NCI-H2227 treated with DMSO at 0.1 percent for 48 hours (cell line): ENCODE measurements at places on chromosomes 13 and 19.

GRCh38 chr19:7382694-7383093, 34.0 kb downstream of the ARHGEF18 start:
- no peak for DNase-seq

DNA sequence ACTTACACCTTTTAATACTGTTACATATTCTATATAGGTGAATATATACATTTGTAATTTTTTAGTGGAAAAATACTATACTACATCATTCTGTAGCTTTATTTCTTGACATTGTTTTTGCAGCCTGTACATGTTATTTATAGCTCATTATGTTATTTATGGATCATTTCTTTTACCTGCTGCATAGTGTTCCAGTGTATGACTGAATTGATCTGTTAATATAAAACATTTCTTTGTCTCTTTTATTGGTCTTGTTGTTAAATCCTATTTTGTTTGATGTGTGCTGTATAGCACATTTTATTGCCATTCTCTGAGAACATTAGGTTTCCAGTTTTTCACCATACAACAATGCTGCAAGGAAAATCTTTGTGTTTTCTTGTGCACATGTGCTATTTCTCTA, 2.4 kb downstream of the SETDB2 start:
- no peak for DNase-seq

DNA sequence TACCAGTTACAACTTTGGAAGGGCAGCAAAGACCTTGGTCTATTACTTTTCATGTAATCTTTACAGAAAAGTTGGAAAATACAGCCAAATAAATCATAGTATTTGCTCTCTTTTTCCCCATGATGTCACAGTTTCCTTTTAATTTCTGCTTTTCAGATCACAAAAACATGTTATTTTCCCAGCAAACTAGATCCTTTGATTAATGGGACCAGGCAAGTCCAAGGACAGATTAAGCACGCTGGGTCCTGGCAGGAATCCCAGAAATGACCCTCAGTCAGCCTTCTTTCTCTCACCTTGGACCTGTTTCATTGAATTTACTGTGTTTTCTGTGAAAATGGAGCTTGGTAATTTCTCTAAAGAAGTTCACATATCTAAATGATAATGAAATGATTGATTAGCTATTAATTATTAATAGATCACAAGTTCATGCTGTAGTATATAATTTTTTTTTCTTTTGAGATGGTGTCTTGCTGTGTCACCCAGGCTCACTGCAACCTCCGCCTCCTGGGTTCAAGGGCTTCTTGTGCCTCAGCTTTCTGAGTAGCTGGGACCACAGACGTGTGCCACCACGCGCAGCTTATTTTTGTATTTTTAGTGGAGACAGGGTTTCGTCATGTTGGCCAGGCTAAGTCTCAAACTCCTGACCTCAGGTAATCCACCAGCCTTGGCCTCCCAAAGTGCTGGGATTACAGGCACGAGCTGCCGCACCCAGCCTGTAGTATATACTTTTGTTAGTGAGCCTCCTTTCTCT, 16.0 kb downstream of the SPATA13 start:
- peak; percentile 13 for DNase-seq

DNA sequence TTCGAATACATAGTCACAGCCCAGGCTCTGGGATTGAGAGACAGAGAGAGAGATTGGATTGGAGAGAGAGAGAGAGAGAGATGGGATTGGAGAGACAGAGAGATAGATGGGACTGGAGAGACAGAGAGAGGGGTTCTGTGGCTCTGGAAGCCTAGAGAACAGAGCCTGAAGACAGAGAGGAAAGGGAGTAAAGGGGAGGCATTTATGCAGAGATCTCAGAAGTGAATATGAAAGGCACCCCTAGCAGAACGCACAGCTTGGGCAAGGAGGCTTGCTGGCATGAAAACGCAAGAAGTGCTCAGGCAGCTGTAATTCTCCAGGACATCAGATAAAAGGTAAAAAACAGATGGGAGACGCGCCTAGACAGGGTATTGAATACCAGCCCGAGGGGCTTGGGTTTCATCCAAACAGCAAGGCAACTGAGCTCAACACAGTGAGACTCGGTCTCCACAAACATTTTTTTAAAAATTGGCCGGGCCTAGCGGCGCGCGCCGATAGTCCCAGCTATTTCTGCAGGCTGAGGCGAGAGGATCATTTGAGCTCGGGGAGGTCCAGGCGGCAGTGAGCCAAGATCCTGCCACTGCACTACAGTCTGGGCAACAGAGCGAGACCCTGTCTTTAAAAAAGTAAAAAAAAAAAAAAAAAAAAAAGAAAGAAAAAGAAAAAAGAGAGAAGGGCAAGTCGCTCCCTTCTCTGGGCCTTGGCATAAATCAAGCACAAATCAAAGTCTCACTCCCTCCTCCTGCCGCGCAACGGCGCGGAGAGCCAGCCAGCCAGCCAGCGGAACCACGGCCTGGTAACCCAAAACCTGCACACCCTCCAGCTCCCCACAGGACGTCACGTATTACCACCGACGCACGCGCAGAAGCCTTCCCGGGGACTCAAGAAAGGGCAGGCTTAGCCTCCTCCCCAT, 774 bp upstream of the PPP2R1A start:
- DNase-seq: peak; percentile 17

GRCh38 chr19:44755219-44755618, 6.7 kb downstream of the BCL3 start:
- no peak for DNase-seq

DNA sequence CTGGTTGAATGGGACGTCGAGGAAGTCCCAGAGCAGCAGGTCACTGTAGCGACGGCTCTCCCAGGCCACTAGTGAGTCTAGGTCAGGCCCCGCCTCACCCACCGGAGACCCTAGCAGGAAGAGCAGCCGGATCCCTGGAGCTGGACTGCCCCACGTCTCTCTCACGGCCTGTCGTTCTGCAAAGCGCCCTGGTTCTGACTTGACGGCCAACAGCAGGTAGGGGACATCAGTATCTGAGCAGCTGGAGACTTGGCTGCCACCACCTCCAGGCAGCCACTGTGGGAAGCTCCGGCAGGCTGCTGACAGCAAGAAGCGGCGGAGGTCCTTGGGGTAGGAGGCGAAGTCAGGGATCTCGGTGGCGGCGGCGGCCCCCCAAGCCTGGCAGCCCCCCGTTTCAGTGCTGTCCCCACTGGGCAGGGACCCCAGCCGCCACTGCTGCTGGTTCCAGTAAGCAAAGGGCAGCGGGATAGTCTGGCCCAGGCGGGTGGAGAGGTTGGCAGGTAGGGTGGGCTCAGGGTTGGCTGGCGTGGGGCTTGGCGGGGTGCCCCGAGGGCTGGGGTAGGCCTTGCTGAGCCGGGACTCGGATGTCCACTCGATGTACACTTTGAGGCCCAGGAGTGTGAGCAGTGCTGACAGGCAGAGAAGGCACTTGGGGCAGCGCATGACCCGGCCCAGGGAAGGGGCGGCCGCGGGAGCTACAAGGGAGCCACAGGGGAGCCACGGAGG, 895 bp downstream of the B3GNT8 start:
- DNase-seq: no peak

DNA sequence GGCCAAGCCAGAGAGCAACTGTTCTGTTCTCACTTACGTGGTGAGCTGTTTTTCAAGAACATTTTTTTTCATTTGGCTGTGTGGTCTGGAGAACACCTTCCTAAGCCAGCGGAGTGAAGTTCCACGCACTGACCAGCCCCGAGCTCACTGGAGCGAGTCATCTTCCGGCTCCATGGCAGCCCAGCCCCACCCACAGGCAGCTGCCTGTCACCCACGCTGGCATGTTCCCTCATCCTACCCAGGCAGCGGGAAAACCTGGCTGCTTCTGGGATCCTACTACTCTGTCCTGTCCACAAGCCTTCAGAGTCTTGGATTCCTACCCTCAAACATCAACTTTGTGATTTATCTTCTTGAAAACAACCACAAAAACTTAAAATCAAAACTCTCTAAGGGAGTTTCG, 76.2 kb downstream of the GGACT start:
- no peak for DNase-seq

DNA sequence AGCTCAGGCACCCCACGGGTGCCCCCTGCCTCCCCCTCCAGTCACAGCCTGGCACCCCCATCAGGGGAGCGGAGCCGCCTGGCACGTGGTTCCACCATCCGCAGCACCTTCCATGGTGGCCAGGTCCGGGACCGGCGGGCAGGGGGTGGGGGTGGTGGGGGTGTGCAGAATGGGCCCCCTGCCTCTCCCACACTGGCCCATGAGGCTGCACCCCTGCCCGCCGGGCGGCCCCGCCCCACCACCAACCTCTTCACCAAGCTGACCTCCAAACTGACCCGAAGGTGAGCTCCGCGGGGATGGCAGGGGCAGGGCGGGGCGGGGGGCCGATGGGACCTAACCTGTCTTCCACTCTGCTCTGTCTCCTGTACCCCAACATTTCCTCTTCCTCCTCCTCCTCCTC, 25.0 kb downstream of the CKM start:
- DNase-seq: no peak

GRCh38 chr13:31116224-31116623, 45.5 kb downstream of the HSPH1 start:
- no peak for DNase-seq

GRCh38 chr19:2796659-2797266, 11.5 kb downstream of the THOP1 start:
- DNase-seq: no peak

- no peak for DNase-seq
These were observed 2.4 kb downstream of the TICAM1 start for GRCh38 chr19:4829001-4829712.

GRCh38 chr19:38606131-38606530, 11.6 kb downstream of the MAP4K1 start:
- no peak for DNase-seq

DNA sequence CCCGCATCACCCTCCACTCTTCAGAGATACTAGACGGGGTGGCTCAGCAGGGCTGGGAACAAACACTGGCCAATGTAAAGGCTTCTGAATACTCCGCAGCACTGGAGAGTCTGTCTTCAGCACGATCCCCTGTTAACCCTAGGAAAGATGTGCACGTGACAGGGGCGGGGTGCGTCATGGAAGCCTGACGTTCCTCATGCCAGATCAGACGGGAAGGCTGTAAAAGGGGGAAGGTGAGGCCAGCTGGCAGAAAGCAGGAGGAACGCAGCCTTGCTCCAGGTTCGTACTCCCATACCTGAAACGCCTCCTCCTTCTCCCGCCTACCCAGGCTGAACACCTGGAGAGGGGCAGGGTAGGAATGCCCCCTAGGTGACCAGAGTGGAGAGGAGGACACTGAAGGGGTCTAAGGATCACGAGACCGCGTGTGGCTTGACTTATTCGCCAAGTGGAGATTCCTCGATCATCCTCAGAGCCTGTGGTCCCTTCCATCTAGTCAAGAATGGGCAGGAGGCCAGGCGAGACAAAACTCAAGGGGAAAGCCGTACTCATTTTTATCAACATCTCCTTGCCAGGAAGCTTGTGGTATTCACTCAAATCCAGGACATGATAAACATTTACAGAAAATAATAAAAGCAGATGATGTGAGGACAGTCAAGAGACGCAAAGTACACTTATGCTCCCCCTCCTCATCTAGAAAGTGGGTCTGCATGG, 18.2 kb upstream of the FFAR2 start:
- DNase-seq: no peak

GRCh38 chr13:21282065-21282464, 105.6 kb downstream of the MRPL57 start:
- no peak for DNase-seq

- DNase-seq: no peak
These were observed 125.0 kb downstream of the HS6ST3 start for GRCh38 chr13:96214824-96215445.

GRCh38 chr19:28234637-28235036, 978.3 kb downstream of the UQCRFS1 start:
- DNase-seq: no peak

DNA sequence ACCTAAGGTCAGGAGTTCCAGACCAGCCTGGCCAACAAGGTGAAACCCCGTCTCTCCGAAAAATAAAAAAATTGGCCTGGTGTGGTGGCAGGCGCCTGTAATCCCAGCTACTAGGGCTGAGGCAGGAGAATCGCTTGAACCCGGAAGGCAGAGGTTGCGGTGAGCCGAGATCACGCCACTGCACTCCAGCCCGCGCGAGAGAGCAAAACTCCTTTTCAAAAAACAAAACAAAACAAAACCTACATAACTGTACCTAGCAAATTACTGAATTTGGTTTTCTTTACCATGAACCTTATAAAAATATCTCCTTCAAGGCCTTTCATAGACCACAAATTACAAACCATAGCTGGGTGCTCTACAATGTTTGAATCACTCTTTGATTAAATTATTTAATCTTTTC, 760 bp downstream of the ZNF91 start:
- DNase-seq: no peak

GRCh38 chr13:94595001-94595949, 677 bp downstream of the TGDS start:
- no peak for DNase-seq

- no peak for DNase-seq
These were observed 328.7 kb upstream of the EDNRB start for GRCh38 chr13:78247362-78247761.

DNA sequence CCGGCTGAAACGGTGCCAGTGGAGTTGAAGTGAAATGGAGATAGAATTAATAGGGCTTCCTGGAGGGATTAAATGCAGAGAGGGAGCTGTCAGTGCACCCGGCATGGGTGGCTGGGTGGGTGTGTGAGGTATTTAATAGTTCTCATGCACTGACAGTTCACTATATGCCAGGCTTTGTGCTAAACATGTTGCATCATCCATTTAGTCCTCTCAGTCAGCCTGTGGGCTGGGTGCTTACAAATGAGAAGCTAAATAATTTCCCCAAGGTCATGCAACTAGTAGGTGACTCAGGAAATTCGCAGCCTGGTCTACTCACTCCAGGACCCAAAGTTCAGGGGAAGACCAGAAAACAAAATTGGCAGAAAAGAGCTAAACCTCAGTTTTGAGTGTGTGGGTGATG, 63.5 kb upstream of the SPATA13 start:
- no peak for DNase-seq

DNA sequence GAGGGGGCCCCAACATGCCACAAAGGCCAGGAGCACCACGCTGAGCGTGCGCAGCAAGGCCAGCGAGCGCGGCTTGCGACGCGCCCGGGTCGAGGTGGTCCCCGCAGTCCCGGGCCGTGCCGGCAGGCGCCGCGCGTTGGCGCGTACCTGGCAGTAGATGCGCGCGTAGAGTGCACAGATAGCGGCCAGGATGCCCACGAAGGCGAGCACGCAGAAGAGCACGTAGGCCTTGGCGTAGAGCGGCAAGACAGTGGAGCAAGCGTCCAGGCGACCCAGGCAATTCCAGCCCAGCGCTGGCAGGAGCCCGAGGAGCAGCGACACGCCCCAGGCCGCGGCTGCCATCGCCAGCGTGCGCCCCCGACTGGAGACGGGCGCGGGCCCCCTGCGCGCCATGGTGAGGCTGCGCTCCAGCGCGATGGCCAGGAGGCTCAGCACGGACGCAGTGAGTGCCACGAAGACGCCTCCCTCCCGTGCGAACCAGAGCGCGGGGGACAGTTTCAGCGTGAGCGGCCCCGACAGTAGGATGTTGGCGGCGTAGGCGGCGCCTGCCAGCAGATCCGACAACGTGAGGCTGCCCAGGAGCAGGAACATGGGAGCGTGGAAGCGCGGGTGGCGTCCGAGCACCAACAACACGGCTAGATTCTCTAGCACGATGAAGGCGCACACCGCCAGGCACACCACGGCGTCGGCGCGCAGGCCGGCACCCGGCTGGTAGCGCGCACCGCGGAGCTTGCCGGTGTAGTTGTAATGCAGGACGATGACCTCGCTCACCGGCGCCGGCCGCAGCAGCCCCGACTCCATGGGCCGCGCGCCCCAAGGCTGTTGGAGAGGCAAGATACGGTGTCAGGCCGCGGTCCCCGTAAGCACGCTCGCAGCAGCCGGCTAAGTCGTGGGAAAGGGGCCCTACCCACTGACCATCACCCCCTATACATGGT, 2.8 kb downstream of the S1PR5 start:
- no peak for DNase-seq
